ENCODE measurements at places on chromosomes 11 and 22.

DNA sequence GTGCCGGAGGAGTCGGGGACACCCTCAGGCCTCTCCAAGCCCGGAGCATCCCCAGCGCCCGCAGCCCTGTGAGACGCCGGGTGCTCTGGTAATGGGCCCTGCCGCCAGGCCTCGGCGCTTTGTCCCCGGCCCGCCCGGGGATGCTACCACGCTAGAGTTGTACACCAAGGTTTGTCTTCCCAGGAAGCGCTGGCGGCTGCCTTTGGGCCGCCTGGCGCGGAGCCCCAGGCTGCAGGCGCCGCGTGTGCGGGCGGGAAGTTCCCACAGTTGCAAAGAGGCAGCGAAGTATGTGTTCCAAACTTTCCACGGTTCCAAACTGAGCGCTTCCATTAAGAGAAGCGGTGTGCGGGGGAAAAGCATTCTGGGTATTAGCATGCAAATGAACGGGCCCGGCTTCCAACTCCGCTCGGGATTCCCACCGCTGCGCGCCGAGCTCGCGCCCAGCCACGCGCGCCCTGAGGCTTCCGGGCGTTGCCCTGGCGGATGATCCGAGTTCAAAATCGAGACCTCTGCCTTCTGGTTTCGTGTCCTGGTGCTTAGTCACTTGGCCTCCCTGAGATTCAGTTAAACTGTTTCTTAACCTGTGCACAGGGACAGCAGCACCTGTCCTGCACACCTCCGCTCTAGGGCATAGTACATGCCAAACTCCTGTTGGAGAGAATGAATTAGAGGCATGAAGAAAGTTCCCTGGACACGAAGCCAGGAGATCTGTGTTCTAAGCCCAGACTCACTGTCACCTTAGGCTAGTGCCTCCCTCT is 1.3 kb upstream of the PATZ1 start:
- peak; percentile 80 for DNase-seq

- peak; percentile 71 for DNase-seq
Observed at GRCh38 chr11:57491371-57492061, 24.0 kb downstream of the SLC43A1 start.

- no peak for DNase-seq
Observed at GRCh38 chr22:29755889-29756288, 10.9 kb downstream of the ZMAT5 start.

DNA sequence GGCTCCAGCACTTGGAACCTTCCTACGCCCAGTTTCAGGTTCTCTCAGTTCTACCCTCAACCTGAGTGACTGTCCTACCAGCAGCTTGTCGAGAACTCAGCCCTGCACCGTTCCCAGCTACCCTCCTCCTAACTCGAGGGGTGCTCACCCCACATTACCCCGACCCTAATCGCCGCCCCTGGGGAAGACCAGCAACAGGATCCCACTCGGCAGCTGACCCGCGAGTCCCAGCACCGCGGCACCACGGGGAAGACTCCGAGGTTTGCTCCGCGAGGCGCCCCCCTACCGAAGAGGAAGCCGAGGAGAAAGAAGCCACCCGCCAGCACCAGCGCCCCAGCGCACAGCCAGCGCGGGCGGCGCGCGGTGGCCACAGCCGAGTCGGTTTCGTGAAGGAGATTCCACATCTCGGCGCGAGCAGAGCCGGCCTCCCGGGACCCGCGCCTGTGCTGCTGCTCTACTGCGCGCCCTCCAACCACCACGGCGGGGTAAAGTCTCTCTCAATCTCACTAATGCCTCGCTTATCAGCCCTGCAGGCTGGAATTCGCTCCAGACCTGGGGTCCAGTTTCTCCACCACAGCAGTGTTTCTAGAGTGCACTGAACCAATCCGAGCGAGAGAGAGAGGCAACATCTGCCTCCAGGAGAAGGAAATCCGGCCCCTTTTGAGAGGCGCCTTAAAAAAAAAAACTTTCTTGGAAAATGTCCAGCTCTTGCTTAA is at the start of gene FOLH1:
Gene FOLH1, minus strand, starts transcription at position 597 of the 716 bp plus-strand sequence. Its CDS starts 193 bp downstream, at position 404.
- no peak for DNase-seq

DNA sequence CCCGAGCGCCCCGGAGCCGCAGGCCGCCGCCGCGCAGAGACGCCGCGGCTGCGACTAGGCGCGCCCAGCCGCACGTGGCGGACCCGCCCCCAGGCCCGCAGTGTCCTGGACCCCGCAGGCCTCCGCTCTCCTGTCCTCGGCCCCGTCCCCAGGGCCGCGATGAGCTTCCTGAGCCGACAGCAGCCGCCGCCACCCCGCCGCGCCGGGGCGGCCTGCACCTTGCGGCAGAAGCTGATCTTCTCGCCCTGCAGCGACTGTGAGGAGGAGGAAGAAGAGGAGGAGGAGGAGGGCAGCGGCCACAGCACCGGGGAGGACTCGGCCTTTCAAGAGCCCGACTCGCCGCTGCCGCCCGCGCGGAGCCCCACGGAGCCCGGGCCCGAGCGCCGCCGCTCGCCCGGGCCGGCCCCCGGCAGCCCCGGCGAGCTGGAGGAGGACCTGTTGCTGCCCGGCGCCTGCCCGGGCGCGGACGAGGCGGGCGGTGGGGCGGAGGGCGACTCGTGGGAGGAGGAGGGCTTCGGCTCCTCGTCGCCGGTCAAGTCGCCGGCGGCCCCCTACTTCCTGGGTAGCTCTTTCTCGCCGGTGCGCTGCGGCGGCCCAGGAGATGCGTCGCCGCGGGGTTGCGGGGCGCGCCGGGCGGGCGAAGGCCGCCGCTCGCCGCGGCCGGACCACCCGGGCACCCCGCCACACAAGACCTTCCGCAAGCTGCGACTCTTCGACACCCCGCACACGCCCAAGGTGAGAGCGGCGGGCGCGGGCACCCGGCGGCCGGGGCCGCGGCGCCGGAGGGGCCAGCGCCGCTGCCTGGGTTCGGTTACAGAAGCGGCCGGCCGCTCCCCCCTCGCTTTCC is 528 bp downstream of the WEE1 start:
- peak; percentile 25 for DNase-seq

DNA sequence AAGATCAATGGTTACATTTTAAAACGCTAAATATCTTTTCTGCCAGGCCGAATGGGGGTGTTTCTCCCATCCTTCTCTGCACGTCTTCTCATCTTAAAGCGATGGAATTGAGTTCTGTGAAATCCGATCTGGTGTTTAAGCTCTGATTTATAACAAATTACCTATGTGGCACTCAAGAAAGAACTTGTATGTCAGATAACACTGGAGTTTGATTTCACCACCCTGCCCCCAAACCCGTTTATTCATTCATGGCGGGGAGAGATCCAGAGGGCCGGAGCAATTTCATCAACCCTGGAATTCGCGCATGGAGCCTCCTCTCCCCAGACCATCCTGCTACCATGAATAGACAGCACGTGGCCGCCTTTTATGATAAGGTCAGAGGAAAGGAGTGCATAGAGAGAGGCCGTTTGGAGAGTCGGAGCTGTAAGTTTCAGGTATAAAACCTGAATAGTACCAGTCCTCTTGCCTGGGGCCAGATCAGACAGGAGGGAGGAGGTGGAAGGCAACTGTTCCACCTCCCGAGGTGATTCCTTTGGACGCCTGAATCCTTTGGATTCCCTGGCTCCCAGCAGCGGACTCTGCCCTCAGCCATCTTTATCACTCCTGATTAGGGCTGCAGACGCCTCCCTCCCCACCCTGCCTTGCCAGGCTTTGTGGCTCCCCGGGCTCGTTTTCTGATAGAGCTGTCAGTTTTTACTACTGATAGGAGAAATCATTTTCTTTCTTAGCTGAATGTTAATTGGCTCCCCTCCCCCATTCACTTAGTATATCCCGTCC is 27.3 kb upstream of the NFAM1 start:
- DNase-seq = no peak

DNA sequence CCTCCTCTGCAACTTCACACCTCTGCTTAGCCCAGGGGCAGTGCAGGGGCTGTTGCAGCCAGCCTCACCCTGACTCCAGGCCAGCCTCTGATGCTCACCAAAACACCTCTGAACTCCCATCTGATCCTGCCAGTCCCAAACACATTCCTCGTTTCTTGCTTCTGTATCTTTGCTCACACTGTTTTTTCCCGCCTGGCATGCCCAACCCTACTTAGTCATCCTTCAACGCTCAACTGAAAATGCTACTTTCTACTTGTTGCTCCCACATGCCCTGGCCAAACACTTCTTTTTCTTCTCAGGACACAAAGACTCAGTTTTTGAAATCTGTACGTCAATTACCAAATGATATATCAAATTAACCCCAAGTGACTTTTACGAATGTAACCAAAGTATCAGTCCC is 140.8 kb upstream of the ZBED5 start:
- DNase-seq = no peak

DNA sequence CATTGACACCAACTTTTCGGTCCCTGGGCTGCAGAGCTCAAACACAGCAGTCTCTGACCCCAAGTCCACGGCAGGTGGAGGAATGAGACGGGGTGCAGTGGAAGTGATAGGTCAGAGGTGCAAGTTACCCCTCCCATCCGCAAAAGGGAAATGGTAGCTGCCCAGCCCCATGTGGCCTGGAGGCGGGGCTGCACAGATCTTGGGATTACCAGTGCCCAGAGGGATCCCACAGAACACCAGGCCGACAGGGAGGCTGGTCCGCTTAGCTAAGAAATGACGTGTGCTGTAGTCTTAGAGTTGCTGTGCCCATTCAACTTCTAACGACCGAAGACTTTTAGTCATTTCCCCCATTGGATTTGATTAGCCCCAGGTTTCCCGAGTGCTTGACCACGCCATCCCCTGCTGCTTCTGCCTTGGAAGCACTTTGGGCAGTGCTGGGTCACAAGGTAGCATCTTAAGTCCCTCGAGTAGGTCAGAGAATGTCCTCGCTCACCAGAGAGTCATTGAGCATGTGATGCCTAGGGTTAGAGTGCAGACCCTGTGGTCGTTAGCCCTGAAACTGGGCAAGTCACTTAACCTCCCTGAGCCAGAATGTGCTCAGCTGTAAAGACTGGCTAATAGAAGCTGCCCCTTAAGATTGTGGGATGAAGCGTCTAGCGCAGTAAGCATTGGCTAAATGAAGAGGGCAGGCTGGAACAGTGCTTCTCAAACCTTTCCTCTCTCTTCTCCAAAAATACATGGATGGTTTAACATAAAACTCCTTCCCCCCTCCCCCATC is 4.2 kb downstream of the PTGDR2 start:
- no peak for DNase-seq

DNA sequence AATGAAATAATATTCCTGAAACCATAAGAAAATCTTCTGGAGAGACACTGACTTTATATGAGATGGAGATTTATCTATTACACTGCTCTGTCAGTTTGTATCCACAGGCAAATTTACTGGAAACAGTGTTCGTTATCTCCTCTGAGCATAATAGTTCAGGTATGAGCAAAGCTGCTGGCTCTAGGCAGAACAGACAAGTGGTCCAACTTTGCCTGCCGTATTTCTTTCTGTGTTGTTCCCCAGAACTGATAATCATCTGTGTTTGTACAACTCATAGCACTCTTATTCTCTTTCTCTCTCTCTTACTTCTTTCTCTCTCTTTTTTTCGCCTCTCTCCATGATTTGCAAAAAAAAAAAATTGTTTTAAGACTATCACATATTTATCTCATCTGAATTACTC is 623.8 kb upstream of the CHORDC1 start:
- no peak for DNase-seq

- DNase-seq = peak; percentile 62
Observed at GRCh38 chr11:46333394-46333947, 13.8 kb upstream of the DGKZ start.

- DNase-seq = no peak
Observed at GRCh38 chr11:59426361-59427067, at the start of gene OR5A2. Gene OR5A2, minus strand, starts transcription at chr11:59426413. Its CDS starts 3,460 bp downstream, at chr11:59422953.

DNA sequence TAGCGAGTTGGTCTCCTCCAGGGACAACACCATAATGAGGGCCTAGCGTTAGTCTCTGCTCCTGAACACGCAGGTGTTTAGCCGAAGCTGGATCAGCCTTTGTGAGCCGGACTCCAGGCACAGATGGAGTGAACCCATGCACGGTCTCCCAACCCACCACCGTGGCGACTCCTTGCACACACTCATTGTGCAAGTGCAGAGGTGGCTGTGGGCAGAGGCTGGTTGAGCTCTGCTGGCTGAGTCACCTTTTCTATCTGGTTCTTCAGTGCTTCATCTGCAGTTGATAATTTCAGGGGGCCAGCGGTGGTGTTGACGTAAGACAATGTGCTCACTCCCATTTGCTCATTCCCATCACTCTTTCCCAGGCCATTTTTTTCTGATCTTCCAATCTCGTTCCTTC is 72.1 kb upstream of the SLC22A12 start:
- no peak for DNase-seq

- DNase-seq = no peak
Observed at GRCh38 chr22:27810609-27811151, 9.1 kb upstream of the MN1 start.

GRCh38 chr11:22957786-22958185 is 97.5 kb upstream of the CCDC179 start:
- no peak for DNase-seq

DNA sequence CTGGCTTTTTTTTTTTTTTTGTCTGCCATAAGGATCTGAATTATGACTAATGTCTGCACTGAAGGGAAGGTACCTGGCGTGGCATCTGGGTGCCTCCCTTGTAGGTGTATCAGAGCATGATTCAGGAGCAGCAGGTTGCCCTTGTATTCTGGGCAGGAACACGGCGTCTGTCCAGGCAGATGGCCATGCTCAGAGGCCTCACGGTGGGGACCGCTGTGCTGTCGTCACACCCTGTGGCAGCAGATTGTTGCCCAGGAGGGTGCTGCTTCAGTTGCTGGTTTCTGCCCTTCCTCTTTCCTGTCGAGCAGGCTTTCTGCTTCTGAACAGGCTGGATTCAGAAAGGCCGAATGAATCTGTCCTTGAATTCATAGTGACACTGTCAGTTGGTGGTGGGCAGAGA is 11.0 kb downstream of the ZNRF3 start:
- DNase-seq = no peak

GRCh38 chr11:102495161-102496042 is 35.1 kb downstream of the MMP7 start:
- peak; percentile 53 for DNase-seq

DNA sequence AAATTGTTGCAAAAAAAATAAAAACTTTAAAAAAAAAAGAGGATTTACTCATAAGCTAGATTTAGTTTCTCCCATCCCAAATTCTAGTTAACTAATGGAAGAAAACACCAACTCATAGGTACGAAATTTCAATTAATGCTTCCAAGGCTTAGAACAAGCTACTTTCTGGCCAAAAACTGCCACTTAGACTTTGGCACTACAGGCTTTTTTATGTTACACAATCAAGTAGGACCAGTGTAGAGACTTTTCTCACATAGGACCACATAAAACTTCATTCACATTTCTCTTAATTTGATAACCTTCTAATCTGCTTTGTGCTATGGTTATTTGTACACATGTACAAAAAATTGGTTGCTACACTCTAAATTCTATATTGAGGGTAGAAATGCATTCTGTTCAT is 3.1 kb downstream of the ST13 start:
- no peak for DNase-seq

DNA sequence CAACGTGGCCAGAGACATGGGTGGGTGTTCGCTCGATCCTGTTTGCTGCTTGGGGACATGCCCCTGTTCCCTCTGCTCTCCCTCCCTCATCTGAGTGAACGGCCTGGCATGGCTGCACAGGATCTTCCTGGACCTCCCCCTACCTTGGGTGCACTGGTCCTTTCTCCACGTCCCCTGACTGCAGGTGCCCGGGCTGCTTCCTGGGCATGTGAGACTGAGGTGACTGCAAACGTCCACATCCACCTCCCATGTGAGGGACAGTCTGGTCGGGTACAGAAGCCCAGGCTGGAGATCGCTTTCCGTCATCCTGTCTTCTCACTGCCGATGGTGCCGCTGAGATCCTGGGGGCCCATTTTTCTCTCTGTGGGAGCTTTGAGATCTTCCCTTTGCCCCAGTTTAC is 11.8 kb downstream of the SULT4A1 start:
- no peak for DNase-seq
